ENCODE measurements at places on chromosomes 4 and X.

DNA sequence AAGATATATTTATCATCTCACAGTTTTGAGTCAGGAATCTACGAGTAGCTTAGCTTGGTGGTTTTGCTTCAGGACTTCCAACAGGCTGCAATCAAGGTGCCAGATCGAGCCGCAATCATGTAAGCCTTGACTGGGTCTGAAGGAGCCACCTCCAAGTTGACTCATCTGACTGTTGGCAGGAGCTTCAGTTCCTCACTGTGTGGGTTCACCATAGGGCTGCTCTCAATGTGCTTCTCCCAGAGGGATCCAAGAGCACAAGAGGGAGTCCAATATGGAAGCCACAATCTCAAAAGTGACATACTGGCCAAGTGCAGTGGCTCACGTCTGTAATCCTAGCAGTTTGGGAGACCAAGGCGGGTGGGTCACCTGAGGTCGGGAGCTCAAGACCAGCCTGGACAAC lies 26.5 kb downstream of the DCHS2 start:
- no peak for DNase-seq

DNA sequence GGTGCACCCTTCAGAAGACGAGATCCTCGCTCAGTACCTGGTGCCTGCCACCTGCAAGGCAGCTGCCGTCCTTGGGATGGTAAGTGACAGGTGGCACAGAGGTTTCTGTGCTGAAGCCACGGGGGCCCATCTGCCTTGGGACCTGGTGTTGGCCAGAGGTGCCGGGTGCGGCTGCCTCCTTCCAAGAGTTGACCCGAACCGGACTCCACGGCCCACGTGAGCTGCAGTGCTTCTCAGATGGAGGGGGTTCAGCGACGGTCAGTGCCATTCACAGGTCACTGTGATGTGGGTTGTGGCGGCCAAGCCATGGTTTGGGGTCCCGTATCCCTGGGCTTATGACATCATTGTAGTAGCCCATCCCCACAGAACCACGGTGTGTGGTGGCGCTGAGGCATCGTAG lies 19.0 kb upstream of the MSANTD1 start:
- no peak for DNase-seq

DNA sequence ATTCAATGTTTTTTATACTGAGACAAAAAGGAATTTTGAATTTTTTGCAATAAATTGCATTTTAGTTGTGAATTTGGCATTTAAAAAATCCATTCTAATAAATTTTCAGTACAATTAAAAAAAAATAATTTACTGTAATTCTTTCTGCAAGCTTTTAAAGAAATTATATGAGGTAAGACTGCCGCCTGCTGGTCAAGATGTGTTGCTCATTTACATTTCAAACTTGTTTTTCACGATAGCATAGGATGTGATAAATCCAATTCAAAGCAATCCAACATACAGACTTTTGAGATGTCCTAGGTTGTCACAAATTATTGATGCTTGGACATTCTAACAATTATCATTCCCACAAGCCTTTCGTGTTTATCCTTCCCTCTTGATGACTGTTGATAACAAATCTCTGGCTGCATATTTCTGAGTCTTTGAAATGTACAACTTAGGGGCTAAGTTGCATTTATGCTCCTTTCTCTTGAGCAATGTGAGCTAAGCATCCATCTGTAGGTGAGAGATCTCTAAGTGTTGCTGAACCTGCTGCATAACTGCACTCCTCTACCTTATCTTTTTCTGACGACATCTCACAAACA lies 21.7 kb upstream of the MFAP3L start:
- DNase-seq: peak; percentile 62

GRCh38 chrX:31038575-31039326 lies 33.1 kb downstream of the FTHL17 start:
- DNase-seq: no peak

GRCh38 chrX:155819966-155820491 lies 61.1 kb upstream of the VAMP7 start:
- no peak for DNase-seq

DNA sequence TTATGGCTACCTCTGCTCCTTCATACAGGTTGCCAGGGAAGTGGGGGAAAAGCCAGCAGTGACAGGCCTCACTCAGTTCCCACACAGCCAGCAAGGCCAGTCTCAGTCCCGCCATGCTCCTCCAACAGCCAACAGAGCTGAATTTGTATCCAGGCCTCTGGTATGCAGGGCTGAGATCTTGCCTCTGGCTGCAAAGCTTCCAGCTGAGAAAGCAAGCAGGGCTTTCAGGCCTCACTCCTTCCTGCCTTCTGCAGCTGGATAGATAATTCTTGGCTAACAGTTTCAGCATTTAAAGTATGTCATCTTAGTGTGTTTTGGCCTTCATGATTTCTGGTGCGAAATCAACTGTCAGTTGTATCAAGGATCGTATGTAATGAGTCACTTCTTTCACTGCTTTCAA lies 103.6 kb downstream of the GNL3L start:
- no peak for DNase-seq

GRCh38 chr4:23166407-23166806 lies 473.7 kb downstream of the GBA3 start:
- no peak for DNase-seq

- DNase-seq: no peak
These were observed 369.6 kb upstream of the SLC7A11 start for GRCh38 chr4:138611721-138612120.
